MG63 (cell line): ENCODE measurements at places on chromosomes 6 and 20. TPM values are rescaled to one million over a fixed set of nuclear protein-coding genes. Genes with fewer than 3 reads are reported as not detected.
A peak's percentile ranks its signal among the peaks of the same experiment; 100 is the strongest.

DNA sequence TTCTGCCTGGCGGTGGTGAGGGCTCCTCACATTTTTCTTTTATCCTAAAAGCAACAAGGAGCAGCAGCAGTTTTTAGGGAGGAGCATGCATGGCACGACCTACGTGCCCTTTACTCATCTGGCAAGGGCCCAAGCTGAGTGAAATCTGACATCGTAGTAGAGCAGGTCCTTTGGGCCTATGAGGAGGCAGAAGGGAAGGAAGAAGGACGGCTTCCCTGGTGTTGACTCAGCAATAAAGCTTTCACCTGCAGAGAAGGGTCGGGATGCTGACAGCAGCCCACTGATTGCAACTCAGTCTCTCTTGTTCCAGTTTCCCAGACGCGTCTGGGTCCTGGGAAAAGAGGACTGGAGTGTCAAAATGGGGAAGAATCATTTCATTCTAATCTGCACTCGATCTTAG is 409.1 kb upstream of the AGPAT4 start:
- no peak for DNase-seq

- DNase-seq = no peak
These were observed 177.7 kb upstream of the SNX9 start for GRCh38 chr6:157645201-157645795.

DNA sequence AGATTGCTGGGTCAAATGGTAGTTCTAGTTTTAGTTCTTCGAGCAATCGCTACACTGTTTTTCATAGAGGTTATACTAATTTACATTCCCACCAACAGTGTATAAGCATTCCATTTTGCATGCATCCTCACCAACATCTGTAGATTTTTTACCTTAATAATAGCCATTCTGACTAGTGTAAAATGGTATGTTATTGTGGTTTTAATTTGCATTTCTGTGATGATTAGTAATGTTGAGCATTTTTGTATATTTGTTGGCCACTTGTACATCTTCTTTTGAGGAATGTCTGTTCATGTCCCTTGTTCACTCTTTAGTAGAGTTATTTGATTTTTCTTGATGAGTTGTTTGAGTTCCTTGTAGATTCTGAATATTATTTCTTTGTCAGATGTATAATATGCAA is 236.2 kb downstream of the GRM1 start:
- no peak for DNase-seq

- DNase-seq = no peak
These were observed 166.8 kb downstream of the BCAS1 start for GRCh38 chr20:53903652-53903987.

DNA sequence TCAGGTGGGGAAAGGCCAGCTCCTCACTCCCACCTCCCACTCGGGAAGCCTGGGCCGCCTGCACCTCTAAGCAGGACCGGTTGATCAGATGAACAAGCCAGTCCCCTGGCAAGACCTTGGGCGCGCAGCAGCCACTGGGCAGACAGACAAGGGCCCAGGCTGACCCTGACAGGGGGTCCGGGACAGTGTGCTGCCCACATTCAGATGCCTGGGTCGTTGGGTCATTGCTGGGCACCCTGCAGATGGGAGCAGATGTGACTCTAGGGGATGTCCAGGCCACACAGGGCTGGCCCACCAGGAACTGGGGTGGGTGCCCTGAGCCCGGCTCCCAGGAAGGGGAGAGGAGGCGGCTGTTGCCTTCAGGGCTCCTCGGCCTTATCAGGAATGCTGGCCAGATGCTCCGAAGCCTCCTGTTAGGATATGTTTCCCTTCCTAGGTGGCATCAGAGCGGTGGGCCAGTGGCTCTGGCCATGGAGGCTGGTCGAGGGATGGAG is 17.3 kb upstream of the FRMD1 start:
- DNase-seq = no peak

DNA sequence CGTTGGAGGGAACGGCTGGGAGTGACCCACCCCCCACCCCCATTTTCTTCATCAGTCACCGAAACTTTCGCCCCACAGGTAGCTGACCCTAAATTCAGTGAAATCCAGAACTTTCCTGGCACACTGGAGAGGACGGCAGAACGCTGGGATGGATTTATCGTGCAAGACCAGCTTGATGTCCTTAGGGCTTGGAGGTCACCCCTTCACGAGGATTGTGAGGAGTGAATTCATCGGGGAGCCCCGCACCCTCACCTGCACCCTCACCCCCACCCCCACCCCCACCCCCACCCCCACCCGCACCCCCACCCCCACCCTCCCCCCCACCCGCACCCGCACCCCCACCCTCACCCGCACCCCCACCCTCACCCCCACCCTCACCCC is 13.3 kb upstream of the TCFL5 start:
- no peak for DNase-seq

- DNase-seq = no peak
These were observed 82.7 kb downstream of the FARS2 start for GRCh38 chr6:5343998-5344397.

DNA sequence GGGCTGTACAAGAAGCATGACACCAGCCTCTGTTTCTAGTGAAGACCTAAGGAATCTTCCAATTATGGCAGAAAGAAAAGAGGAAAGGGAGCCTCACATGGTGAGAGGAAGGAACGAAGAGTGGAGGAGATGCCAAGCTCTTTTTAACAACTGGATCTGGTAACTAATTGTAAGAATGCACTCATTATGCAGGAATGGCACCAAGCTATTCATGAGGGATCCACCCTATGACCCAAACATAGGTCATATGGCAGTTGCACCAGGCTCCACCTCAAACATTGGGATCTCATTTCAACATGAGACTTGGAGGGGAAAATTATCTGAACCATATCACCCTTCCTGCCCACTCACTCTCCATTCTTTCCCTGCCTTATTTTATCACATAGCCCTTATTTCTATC is 496.0 kb upstream of the SPTLC3 start:
- no peak for DNase-seq

- no peak for DNase-seq
These were observed 48.1 kb downstream of the COL9A1 start for GRCh38 chr6:70254784-70255183.

GRCh38 chr6:41181566-41181965 is 18.6 kb upstream of the TREM2 start:
- no peak for DNase-seq

- peak; percentile 57 for DNase-seq
These were observed 10.9 kb upstream of the B4GALT5 start for GRCh38 chr20:49724408-49725223.

DNA sequence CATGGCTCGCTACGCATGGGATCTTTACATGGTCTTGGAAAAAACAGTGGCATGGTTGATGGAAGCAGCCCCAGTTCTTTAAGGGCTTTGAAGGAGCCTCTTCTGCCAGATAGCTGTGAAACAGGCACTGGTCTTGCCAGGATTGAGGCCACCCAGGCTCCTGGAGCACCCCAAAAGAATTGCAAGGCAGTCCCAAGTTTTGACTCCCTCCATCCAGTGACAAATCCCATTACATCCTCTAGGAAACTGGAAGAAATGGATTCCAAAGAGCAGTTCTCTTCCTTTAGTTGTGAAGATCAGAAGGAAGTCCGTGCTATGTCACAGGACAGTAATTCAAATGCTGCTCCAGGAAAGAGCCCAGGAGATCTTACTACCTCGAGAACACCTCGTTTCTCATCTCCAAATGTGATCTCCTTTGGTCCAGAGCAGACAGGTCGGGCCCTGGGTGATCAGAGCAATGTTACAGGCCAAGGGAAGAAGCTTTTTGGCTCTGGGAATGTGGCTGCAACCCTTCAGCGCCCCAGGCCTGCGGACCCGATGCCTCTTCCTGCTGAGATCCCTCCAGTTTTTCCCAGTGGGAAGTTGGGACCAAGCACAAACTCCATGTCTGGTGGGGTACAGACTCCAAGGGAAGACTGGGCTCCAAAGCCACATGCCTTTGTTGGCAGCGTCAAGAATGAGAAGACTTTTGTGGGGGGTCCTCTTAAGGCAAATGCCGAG is 78.2 kb downstream of the ASXL1 start:
- no peak for DNase-seq

DNA sequence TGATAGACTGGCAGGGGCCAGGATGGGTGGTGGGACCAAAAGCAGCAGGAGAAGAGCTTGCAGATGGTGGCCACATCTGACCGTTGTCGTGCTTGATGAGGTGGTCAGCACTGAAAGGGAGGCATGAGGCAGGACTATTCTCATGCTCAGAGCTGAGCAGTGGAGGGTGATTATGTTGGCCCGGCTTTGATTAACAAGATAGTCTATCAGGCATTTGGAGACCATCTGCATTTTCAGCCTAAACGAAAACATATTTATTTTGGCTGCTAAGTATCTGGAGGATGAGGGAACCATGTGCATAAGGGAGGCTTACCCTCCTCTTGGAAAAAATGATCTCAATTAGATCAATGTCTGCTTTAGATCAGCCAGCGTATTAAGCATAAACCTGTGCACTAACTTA is 141.6 kb upstream of the KCNK16 start:
- no peak for DNase-seq

- DNase-seq = no peak
These were observed 4.6 kb downstream of the SGK2 start for GRCh38 chr20:43563429-43563828.

DNA sequence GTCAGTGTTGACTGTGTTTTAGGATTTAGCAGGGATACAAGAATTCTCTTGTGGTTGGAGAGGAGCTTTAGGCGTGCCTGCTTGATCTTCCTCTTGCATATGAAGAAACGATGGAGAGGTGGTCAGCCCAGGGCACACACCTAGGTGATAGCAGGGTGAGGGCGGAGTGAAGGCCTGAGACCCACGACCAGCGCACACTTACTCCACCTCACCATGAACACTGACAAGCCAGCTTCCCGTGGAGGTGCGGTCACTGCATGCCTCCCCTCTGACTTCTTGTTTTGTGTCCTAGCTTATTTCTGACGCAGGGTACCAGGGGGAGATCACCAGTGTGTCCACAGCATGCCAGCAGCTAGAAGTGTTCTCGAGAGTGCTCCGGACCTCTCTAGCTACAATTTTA is 8.1 kb downstream of the NELFCD start:
- no peak for DNase-seq

DNA sequence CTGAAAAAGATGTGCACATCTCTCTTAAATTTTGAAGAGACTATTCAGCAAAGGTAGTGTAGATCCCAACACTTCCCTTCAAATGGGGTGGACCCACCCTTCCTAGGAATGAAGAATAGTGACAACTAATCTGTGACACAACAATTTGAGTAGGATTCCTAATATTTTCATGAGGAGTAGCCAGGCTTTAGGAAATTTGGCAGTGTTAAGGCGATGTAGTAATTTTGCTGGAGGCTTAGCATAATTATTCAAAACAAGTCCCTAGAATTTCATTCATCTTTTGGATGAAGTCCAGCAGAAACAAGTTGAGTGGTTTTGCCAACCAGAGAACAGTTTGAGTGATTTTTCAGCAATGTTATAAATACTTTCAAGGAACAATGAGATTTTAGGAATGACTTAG is 52.4 kb downstream of the ELOVL4 start:
- no peak for DNase-seq

GRCh38 chr6:3077430-3077829 is 9.1 kb downstream of the RIPK1 start:
- DNase-seq = no peak

- no peak for DNase-seq
These were observed 357.2 kb downstream of the CD83 start for GRCh38 chr6:14474816-14475215.

Gene HSPA1L
- total RNA-seq = 0.33 and 0.39 TPM in 2 replicates

Gene SNX3
- 235 and 327 TPM in 2 replicates for total RNA-seq

Gene RIPPLY2
- not detected in 2 replicates for total RNA-seq

Gene ZNF165
- total RNA-seq = 0.49 TPM in 1 of 2 replicates, not detected in the other

Gene SRSF12
- total RNA-seq = 0.46 TPM in 1 of 2 replicates, not detected in the other

Gene C6orf163
- total RNA-seq = not detected in 2 replicates

Gene SNX21
- 55.6 and 74.9 TPM in 2 replicates for total RNA-seq

Gene BPIFA1
- total RNA-seq = not detected in 2 replicates
